ENCODE measurements at places on chromosomes 1 and 21.
A peak's percentile ranks its signal among the peaks of the same experiment; 100 is the strongest.

DNA sequence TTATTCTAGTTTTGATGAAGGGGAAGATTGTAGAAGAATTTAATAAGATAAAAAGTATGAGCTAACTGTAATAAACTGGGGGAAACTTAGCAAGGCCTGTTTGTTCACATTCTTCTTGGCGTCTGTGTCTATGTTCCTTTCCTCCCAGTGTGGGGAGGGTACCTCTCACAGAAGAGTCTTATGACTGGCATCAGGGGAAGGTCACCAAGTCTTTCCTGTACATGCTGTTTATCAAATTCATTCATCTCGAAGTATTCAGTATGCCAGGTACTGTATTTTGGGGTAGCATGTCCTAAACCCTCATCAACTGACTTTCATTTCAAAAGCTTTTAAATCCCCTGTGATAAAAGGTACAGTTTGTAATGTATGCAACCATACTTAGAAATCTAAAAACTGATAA, 78.4 kb downstream of the HS2ST1 start:
- DNase-seq = no peak

DNA sequence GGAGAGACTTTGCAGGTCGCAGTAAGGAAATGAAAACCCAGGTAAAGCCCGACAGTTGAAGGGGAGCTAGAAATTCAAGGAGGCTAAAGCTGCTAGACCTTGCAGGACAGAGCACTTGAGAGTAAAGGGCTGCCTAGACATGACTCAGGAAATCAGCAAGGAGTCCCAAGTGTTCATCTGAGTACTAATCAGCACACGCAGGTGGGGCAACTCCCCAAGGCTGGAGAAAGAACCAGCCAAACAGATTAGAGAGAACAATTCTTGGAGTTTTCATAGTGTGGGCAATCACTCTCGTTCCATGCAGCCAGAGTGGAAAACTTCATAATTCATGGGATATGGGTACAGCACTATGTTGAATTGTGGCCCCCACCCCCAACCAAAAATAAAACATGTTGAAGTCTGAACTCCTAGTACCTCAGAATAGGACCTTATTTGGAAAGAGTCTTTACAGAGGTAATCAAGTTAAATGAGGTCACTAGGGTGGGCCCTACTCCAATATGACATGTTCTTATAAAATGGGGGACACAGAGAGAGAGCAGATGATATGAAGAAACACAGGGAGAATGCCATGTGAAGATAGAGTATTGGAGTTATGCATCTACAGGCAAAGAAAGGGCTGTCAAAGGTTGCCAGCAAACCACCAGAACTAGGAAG, 28.0 kb downstream of the SYDE2 start:
- DNase-seq = no peak

DNA sequence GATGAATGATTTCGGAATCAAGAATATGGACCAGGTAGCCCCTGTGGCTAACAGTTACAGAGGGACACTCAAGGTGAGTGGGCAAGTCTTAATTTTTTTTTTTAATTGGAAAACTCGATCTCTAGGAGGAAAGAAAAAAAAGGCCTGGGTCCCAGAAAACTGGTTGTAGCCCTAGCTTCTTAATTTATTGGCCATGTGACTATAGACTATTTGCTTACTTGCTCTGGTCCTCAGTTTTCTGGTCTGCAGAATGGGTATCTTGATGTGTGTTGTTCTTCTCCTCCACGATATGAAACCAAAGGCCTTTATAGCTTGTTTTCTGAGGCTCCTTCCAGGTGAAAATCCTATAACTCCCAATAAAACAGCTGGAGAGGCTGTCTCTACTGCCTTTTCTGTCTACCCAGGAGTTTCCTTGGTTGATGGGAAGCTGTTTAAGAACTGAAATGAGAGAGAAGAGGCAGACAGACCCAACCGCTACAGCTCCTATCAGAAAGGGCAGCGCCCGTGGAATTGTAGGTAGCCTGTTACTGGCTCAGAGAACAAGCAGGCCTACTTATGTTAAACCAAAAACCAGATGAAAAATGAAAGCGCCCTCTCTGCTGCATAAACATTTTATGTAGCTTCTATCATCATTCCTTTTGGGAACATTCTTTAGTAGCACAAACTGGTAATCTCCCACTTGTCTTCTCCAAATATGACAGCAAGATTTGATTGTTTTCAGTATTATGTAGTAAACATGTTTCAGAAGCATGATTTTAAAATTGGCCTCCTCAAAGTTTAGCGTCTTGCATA, 4.5 kb downstream of the ETS2 start:
- DNase-seq = no peak

DNA sequence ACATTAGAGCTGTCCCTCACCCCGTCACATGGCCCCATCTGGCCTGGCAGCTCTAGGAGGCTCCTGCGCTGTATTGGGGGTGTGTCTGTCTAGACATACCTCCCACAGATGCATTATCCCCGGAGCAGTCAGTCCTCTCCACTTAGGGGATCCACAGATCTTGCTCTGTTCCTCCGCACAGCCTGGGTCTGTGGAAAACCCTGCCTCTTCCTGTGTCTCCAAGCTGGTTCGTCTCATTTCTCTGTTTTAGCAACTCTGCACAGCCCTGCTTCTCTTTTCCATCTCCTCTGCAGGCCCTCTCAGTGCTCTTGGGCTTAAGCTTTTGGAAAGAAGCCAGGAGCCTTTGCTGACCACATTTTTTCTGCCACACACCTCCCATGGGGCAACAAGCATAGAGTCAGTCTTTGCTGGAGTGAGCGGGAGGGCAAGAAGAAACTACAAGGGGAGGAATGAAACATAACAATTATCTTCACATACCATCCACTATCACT, 241.5 kb downstream of the FOXD2 start:
- peak; percentile 51 for DNase-seq

- no peak for DNase-seq
Measured at GRCh38 chr1:168693872-168694238, 35.2 kb downstream of the DPT start.

- DNase-seq = no peak
Measured at GRCh38 chr1:33822396-33822795, 41.5 kb upstream of the HMGB4 start.

- peak; percentile 44 for DNase-seq
Measured at GRCh38 chr1:93708734-93709481, 27.3 kb upstream of the BCAR3 start.

DNA sequence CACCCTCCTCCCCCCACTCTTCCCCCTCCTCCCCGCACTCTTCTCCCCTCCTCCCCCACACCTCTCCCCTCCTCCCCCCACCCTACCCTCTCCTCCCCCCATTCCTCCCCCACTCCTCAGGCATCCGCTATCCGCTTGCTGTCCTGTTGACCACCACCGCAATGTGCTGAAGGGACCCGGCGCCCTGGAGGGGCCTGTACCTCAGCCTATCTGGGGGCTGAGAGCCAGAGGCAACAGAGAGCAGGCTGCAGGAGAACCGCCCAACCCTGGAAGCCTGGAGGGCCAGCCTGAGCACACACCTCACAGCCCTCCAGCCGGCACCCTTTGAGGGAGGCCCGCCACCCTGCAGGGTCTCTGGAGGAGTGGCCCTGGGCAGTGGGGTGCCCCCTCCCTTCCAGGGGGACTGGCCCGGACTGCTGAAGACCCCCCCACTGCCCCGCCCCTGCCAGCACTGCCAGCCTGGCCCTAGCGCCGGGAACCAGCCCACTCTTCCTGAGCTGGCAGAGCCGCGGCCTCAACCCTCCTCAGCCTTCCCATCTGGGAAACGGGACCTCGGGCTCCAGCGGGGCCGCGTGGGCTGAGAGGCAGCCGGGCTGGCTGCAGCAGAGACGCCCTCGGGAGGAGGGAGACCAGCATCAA, 1.2 kb downstream of the C1QTNF12 start:
- DNase-seq = no peak

- no peak for DNase-seq
Measured at GRCh38 chr21:46498335-46499050, 39.8 kb downstream of the DIP2A start.

DNA sequence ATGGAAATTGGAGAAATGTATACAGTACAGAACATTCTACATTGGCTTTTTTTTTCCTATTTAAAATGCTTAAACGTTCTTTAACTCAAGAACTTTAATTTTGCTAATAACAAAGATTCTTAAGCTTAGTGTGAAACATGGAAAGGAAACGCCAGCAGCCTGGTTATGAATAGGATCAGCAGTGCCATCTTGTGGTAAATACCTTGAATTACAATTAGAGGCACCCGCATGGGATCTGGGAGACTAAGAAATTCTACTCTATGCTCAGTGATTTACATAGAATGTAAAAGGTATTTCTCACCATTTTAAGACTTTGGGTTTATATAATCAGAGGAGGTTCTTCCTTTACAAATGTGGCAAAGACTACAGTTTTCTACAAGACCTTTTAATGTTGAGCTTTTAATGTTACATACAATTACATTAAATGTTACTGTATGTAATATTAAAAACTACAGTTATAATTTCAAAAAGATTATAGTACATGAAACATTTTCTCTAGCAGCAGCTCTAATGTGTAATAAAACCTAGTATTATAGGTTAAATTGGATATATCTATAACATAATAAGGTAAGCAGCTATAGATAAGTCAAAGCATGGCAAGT, 32.1 kb upstream of the APOBEC4 start:
- DNase-seq = peak; percentile 65

- DNase-seq = no peak
Measured at GRCh38 chr1:58469016-58469415, 77.5 kb downstream of the OMA1 start.

GRCh38 chr1:201745023-201745422, 83.9 kb upstream of the IPO9 start:
- DNase-seq = no peak

DNA sequence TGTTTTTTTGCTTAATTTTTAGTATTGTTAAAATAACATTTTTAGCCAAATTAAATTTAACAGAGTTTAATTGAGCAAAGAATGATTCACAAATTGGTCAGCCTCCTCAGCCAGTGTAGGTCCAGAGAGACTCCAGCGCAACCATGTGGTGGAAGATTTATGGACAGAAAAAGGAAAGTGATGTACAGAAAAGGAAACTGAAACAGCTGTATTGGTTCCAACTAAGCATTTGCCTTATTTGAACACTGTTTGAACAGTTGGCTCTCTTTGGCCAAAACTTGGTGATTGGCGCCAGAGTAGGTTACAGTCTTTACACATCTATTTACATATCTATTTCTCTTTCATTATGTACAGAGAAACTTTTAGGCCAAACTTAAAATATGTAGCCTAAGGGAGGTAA, 19.4 kb downstream of the RPS6KC1 start:
- peak; percentile 57 for DNase-seq

DNA sequence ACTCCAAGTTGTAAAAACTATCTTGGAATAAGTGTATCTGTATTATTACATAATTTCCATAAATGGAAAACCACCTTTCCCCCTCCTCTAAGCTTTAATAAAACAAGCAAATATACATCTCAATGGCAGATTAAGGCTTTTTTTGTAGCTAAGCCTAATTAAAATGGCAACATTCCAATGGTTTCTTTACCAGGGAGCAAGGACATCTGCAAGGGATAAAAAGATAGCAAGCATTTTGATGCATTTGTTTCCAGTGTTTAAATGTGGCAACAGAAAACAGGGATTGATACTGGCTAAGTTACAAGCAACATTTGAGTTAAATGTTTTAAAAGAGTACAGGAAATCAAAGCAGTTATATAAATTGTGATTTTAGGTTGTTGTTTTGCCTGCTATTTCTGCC, 1012.7 kb downstream of the ADGRL2 start:
- DNase-seq = no peak

DNA sequence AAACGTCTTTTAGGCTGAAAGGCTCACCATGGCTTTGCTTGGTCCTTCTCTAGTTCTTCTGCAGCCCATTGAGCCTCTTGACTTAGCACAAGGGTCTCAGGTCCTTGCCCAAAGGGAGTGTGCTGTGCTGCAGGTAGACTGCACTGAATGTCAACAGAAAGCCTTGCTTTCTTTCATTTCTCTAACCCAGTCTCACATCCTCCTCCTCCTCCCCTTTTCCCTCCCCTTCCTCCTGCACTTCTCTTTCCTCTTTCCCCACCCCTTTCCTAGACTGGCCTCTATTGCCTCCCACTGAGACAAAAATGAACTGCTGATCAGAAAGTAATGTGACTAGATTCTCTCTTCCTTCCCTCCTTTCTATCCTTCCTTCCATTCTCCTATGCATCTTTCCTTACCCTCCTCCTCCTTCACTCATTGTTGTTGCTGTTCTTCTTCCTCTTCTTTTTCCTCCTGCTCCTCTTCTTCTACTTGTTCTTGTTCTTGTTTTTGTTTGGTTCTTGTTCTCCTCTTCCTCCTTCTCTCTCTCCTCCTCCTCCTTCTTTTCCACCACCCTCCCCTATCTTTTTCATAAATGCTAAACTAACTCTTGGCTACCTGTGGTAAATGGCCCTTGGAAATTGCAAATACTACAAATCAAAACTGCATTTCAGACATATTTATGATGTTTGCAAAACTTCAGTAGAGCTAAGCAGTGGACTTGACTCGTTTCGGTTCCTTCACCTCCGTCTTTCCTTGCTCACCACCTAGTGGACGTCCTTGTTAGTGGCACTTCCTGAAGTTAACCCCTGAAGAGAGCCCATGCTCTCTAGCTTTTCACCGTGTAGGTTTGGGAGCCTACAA, at the start of gene SELL:
SELL (minus strand) TSS at position 152 of the 840 bp plus-strand sequence; CDS start at position 30, 122 bp downstream.
- DNase-seq = peak; percentile 85

DNA sequence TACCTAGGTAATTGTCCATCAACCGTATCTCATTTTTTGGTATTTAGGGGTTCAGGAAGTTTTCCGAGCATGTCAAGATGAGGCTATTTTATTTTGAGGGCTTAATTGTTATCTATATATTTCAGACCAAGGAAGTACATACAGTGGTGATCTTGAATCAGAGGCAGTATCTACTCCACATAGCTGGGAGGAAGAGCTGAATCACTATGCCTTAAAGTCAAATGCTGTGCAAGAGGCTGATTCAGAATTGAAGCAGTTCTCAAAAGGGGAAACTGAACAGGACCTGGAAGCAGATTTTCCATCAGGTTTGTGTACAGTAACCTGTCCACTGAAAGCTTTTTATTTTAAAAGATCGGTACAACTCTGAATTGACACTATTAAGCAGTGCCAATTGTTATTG, 130.2 kb downstream of the ZMYM4 start:
- no peak for DNase-seq

DNA sequence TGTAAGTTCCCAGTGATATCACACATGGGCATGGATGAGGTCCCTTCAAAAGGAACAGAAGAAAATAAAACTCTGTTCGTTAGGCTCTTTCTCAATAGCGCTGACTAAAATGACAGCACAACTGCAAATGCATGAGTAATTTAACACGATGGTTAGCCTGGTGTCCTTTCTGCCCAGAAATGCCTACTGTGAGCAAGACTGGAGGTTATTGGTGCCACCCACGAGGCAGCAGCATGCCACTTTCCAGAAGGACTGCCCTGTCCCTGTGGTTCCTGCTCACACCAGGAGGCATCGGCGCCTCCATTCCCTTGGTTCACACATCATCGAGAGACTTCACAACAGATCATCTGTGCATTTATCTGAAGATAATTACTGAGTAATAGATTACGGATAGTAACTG, 26.2 kb downstream of the VPS26C start:
- DNase-seq = peak; percentile 38

- DNase-seq = no peak
Measured at GRCh38 chr1:111541721-111542120, 38.3 kb upstream of the ADORA3 start.

- no peak for DNase-seq
Measured at GRCh38 chr1:14474856-14475255, 123.6 kb upstream of the KAZN start.

All from suppressor macrophage (primary cell).